ENCODE measurements at places on chromosomes 5 and 9.

GRCh38 chr9:121956808-121957207, 136.3 kb downstream of the TTLL11 start:
- DNase-seq: no peak

DNA sequence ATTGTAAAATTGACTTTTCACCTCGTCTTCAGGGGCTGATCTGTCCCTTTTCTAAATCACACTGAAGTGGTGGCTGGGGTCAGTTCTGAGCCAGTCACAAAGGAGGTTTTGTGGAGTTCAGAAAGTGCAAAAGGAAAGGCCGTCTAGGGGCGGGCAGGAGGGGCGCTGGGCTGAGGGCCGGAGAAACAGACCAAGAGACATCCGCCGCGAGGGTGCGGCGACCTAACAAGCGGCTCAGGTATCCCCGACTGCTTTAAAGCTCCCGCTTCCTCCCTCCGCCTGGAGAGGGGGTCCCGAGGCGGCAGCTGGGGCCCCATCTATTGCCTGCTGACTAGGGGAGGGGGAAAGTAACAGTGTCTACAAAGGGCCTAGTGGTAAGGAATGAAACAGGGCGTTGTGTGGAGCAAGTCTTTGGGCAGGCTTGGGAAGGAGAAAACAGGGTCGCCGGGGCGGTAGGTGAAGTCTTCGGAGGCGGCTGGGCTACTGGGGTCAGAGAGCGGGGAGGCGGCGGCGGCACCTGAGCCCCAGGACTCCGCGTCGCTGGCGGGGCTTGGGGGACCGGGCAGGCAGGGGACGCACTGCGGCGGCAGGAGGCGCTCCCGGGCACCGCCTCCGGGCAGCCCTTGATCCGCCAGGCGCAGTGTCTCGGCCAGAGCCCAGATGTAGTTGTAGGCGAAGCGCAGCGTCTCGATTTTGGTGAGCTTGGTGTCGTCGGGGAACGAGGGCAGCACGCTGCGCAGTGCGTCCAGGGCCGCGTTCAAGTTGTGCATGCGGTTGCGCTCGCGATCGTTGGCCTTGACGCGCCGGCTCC, 950 bp downstream of the NEUROG1 start:
- DNase-seq: no peak

DNA sequence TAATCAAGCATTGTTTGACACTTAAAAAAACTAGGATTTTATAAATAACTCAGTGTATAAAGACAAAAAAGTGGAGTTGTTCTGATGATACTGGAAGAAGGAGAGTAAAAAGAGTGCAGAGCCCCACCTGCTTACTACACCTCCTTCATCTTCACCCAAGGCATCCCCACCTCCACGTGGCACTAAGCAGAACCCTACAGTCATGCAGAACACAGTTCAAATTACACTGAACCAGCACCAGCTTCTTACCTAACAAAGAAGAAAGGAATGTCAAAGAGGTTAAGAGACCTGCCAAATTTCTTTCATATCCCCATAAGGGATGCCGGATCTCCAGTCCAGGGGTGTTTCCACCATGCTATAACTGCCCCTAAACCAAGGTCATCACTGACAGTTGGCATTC, 55.5 kb downstream of the PDE4D start:
- no peak for DNase-seq

DNA sequence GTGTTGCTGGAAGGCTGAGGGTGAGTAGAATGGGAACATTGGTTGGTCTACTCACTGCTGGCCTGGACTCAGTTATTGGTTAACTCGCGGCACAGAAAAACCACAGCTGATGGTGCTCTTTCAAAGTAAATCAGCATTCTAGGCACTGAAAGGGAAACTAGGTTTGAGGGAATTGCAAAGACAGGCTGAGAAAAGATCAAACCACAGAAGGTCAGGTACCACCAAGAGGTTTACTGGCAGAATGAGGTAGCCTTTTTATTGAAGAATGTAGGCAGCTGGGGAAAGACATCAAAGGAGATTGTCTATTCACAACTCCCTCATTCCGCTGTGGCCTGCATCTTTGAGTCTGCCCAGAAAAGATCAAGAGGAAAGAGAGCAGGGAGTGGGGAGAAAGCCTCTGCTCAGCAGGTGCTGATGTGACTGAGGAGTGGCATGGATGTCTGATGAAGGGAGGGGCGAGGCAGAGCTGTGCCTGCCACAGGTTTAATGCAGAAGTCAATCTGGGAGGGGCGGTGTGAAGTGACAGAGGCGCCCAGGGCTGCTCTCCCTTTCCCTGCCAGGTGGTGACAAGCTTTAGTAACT, 255.5 kb downstream of the MAN2A1 start:
- DNase-seq: no peak

- DNase-seq: peak; percentile 4
These were observed 176.9 kb upstream of the WWC1 start for GRCh38 chr5:168114444-168115017.

DNA sequence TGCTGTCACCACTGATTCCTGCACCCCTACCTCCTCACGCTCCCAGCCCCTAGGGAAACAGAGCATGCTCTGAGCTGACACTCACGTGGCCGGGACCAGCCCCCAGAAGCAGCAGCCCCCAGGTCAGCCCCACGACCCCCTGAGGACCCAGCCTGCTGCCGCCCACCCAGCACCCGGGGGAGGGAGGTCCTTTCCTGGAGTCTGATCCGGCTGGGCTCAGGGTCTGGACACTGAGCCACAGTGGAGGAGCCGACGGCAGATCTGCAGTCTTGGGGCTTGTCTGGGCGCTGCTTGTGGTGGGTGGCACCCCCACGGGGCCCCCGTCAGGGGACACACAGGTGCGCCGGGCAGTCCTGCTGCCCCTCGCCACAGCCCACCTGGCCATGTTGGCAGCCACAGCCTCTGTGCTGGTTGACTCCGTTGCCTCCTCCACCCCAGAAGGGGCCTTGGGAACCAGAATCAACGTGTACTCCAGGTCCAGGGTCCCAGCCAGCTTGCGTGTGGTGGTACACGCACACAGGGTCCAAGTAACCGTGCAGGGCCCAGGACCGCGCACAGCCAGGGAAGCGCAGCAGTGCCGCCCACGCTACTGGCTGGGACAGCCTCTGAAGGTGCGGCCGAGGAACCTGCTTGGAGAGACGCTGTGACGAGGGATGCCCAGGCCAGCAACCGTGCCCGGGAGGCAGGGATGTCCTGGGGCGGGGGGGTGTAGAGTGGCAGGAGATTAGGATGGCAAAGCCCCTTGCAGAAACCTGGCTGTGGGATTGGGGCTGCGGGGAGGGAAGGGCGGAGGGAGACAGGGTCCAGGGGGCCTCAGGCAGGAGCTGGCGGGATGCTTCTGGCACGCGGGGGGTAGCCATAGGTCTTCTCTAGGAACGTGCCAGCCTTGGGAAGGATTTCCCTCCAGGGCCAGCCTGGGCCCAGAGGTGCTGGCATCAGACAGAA, 3.5 kb downstream of the DNLZ start:
- no peak for DNase-seq

- no peak for DNase-seq
These were observed 123.4 kb upstream of the MAN2A1 start for GRCh38 chr5:109566361-109566760.

DNA sequence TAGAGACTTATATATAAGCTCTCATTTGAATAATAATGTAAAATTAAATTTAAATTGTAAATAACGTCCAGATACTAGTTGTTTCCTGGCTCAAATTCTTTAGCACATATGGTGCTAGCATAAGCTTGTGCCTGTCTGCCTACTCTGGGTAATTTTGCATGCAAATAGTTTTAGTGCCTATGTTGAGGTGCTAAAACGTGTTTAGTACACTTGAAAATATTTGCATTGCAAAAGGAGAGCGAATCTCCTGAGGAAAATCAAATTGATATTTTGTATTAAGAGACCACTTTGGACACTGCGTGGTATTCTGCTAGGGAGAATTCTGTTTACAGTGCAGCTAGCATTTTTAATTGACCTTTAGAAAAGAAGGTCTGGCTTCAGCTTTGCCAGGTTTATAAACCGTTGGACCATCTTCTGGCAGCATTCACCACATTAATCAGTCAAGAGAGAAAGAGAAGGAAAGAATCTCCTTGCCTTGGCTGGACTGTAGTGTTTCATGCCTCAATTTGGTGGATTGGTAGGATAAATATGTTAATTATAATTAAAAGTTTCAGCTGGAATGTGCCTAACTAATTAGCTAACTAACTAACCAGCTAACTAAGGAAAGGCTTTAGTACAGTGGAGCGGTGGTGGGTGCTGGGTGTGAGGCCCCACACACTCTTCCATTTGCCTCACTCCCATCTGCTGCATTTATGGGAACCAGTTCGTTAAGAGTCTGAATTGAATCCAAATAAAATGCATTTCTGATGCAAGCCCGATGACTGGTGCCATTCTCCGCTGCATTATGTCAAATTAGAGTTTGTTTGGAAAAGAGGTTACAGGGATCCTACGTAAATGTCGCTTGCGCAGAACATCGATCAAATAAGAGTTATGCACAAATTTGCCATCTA, 150.1 kb upstream of the MPDZ start:
- no peak for DNase-seq

GRCh38 chr9:13786131-13786530, 506.6 kb upstream of the MPDZ start:
- no peak for DNase-seq

DNA sequence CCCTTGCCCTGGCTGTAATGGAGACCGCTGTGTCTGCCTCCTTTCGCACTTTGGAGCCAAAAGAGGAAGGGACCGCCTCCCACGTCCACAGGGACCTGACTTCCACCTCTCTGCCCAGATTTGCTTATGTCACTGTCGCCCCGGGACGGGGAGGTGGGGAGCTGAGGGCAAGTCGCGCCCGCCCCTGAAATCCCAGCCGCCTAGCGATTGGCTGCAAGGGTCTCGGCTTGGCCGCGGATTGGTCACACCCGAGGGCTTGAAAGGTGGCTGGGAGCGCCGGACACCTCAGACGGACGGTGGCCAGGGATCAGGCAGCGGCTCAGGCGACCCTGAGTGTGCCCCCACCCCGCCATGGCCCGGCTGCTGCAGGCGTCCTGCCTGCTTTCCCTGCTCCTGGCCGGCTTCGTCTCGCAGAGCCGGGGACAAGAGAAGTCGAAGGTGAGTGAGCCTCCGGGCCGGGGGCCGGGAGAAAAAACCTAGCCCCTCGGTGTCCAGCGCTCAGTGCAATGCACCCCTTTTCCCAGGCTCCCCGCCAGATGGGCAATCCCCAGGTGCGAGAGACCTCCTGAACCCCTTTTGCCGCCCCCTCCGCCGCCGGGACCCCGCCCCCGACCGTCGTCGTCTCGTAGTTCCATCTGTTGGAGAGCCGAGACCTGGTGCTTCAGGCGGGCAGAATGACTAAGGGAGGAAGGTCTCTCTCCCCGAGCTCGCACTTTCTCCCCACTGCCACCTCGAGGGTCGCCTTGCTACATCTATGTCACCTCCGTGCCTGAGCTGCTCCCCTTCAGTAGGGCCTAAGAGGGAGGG, at the start of gene GPX3:
Gene GPX3, plus strand, starts transcription at position 288 of the 807 bp plus-strand sequence. Its CDS starts 64 bp downstream, at position 352.
- DNase-seq: no peak

- no peak for DNase-seq
These were observed 318.3 kb downstream of the MLLT3 start for GRCh38 chr9:20303996-20304395.

DNA sequence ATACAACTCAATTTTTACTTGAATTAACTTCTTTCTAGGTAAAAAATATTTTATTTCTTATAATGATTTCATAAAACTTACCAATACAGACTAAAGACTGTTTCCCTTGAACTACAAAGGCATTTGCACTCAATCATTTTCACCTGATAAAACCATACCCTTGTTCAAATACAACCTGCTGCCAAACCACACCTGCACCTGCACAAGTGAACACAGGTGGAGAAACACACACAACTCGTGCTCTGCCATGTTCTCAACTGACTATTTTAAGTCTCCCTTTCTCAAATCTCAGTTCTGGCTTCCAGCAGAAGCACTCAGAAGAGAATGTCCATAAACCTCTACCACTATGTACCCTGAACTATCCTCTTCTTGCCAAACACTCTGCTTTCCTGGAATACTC, 1892.1 kb downstream of the MAT2B start:
- no peak for DNase-seq

DNA sequence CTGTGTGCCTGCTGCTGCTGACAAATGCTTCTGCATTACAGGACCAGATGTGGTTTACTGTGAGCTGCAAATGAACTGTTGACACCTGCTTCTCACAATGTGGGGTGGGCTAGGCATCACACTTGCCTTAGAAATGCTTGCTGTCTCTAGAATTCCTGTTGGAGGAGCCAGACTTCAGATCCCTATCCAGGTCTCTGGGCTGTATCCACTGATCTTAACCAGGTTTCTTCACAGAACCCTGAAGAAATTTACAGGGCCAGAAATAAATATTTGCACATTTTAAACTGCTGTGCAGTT, 255.4 kb downstream of the FAM114A2 start:
- DNase-seq: no peak

DNA sequence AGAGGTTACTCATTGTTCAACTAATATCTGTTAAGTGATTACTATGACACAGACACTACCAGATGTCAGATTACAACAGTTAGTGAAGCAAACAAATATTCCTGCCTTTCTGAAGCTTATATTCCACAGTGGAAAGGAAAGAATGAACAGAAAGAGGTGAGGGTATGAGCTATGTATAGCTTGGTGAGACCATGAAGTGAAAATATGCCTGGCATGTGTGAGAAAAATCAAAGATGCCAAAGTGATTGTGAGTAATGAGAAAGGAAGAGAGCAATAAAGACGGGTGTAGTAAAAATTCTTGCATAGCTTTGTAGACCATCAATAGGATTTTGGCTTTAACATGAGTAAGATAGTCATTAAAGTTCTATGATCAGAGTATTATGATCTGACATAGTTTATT, 734.5 kb upstream of the NUDT12 start:
- no peak for DNase-seq

DNA sequence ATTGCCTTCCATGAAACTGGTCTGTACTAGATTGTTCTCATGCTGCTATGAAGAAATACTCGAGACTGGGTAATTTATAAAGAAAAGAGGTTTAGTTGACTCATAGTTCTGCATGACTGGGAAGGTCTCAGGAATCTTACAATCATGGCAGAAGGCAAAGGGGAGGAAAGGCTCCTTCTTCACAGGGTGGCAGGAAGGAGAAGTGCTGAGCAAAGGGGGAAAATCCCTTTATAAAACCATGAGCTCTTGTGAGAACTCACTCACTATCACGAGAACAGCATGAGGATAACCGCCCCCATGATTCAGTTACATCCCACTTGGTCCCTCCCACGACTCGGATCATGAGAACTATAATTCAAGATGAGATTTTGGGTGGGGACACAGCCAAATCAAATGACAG, 163.2 kb downstream of the RFK start:
- no peak for DNase-seq

GRCh38 chr9:18063856-18064390, 410.0 kb upstream of the ADAMTSL1 start:
- no peak for DNase-seq

- DNase-seq: no peak
These were observed 302.4 kb downstream of the SMARCA2 start for GRCh38 chr9:2317591-2317990.

DNA sequence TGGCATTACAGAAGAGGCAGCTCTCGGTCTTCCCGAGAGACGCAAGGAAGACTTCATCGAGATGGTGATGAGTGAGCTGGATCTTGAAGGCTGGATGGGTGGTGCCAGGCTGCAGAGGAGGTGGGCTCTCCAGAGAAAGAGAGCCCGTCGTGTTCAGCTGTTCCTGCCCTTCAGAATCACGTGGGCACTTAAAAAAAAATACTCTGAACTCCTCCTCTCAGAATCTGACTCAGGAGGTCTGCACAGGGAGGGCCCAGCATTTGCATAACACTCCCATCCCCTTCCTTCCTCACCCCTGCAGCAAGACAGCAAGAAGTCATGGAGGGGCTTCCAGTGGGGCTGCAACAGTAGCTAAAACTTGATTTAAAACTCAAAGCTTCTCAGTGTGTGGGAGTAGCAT, 203.0 kb downstream of the ATPSCKMT start:
- no peak for DNase-seq

Measured in CD8-positive, alpha-beta memory T cell (primary cell).